Activated CD8-positive, alpha-beta memory T cell treated with anti-CD3 and anti-CD28 coated beads for 36 hours (primary cell): ENCODE measurements at places on chromosomes 16 and 17. TPM values are rescaled to one million over a fixed set of nuclear protein-coding genes. Genes with fewer than 3 reads are reported as not detected.

TBC1D3B gene
- 3.3 TPM for total RNA-seq

STAT5B gene
- 102 TPM for total RNA-seq

PERCC1 gene
- 0.34 TPM for total RNA-seq

SNN gene
- total RNA-seq = 6.2 TPM

SPATA22 gene
- 0.36 TPM for total RNA-seq

KRTAP4-4 gene
- total RNA-seq = not detected
